ENCODE measurements at places on chromosomes 12 and 14.

DNA sequence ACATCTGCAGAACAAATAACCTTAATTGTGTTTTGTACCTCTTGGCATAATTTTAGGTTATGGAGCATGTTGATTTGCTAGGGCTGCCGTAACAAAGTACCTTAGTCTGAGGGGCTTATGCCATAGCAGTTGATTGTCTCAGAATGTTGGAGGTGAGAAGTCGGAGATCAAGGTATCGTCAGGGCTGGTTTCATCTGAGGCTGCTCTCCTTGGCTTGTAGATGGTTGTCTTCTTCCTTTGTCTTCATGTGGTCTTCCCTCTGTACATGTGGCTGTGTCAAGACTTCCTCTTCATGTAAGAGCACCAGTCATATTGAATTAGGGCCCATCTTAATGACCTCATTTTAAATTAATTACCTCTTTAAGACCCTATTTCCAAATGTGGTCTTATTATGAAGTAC, 64.4 kb upstream of the PTHLH start:
- no peak for DNase-seq

DNA sequence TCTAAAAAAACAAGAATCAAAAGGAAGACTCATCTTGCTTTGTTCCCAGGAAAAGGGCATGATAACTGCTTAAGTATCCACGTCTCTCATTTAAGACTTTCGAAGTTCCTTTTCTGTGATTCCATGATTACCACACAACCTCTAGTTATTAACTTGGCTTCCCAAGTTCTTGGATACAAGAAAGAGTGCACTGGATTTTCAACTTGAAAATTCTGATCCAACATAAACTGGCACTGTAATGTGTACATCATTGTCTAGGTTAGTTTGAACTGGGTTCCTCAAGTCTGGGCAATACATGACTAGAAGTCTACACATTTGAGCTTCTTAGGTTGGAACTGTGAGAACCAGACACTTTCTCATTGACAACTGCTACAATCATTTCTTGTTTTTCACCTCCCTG, 1.6 kb downstream of the KLHL28 start:
- DNase-seq: no peak

GRCh38 chr12:109154451-109155438, 38.4 kb downstream of the ACACB start:
- peak; percentile 76 for DNase-seq

DNA sequence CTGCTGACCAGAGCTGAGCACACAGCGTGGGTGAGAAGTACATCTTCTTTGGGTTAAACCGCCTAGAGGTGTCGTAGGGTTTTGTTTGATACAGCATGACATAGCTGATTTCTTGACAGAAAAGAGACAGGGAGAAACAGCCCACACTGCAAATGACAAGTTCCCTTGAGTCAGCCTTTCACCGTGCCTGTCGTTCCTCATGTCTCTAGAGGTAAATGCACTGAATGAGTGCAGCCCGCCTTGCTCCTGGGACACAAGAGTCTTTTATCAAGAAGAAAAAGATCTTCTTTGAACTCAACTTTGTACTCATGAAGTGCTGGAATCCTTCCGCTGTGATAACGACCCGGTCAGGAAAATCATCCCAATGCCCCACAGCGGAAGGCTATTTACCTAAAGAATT, 77.6 kb downstream of the TMEM132D start:
- no peak for DNase-seq

- DNase-seq: no peak
Observed at GRCh38 chr14:99309220-99309766, 37.3 kb upstream of the BCL11B start.

- no peak for DNase-seq
Observed at GRCh38 chr12:51021694-51022093, 4.5 kb downstream of the SLC11A2 start.

DNA sequence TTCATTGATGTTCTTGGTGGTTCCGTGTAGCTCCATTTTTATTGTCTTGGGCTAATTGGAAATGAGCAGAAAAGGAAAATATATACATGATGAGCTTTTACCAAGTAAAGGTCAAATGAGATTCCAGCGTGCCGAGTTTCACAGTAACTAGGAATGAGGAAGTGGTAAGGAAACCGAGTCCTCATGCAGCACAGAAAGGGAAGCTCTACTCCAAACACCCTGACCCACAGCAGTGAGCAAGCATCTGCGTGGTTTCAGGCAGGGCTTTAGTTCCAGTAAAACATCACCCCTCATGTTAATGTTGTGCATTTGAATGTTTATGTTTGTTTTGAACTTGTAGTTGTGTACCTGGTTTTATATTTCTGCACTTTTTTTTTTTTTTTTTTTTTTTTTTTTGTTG, 208.0 kb downstream of the SLC41A2 start:
- DNase-seq: peak; percentile 60

- DNase-seq: no peak
Observed at GRCh38 chr12:64125913-64126312, 96.2 kb downstream of the KICS2 start.

DNA sequence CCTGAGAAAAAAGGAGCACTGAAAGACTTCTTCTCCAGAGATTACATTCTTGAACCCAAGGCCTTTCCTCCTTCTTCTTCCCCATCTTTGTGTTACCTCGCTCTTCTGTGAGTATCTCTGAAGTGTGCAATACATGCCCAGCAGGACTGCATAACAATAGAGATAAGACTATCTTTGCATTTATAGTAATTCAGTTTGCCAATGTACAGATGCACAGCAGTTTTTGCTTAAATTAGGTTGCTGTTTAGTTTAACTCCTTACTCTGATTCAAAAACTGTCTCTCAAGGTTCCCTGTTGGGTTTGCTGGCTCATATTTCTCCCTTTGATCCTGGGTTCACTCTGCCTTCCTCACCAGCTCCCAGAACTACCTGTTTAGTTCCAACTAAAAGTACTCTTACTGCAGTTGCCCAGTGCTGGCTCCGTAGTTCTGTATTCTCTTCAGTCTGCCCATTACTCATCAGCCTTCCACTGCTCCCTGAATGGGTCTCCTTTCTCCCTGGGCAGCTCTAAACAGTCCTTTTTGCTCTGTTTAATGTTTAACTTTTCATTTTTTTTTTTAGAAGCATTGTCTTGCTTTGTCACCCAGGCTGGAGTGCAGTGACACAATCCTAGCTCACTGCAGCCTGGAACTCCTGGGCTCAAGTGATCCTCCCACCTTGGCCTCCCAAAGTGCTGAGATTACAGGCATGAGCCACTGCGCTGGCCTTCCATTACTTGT, 180.6 kb upstream of the CAND1 start:
- DNase-seq: no peak

DNA sequence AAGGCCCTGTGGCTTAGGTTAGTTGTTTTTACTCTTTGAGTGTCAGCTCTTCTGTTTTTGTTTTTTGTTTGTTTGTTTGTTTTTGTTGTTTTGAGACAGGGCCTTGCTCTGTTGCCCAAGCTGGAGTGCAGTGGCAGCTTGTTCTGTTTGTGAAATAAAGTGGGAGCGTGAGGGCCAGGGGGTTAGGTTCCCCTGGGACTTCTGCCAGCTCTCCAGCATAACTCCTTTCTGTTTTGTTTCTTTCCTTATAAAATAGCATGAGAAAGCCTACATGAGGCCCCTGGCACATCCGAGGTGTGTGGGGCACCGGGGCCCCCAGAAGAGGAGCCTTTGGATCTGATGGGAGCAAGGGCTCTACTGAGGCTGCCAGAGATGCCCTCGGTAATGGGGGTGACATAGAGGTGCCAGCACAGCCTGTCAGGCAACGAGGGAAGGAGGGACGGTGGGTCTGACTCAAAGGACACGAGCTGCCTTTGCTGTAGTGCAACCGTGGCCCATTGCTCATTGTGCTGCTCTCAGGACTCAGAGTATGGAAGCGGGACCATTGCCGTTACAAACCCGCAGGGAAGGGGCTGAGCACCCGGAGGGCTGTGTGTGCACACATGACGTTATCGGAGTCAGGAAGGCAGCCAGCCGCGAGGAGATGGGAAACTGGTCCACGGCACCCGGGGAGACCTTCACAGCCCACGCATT, 9.1 kb upstream of the SERPINA11 start:
- no peak for DNase-seq

DNA sequence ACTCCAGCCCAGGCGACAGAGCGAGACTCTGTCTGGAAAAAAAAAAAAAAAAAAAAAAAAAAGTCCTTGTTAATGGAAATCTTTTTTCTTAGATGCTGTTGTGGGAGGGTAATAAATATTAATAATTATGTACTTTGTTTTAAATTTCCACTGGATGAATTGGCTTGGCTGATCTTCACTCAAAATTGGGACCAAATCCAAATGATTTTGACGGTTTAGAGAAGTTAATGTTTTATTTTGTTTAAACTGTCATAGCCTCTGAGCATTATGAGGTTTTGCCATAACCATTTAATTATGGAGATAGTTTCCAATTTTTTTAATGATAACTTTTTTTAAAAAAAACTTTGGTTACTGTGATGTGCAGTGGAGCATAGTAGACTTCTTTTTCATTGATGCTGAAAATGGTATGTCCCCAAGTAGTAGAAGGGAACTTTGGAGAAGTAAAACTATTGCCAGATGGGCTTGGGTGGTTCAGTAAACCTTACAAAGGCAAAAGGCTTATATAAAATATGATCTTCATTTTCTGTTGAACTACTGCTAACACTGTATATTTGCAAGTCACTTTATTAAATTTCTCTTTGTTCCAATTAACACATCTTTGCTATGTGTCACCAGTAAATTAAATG, 3.9 kb upstream of the PMCH start:
- DNase-seq: no peak

- no peak for DNase-seq
Observed at GRCh38 chr12:68871396-68871795, 61.6 kb downstream of the CPM start.

GRCh38 chr12:16348435-16349130, 1.1 kb downstream of the MGST1 start:
- DNase-seq: no peak

GRCh38 chr12:94380507-94380906, 79.2 kb downstream of the CEP83 start:
- DNase-seq: no peak

- no peak for DNase-seq
Observed at GRCh38 chr12:6307529-6307928, 3.0 kb upstream of the PLEKHG6 start.

- no peak for DNase-seq
Observed at GRCh38 chr12:64746663-64747062, 12.5 kb downstream of the GNS start.

DNA sequence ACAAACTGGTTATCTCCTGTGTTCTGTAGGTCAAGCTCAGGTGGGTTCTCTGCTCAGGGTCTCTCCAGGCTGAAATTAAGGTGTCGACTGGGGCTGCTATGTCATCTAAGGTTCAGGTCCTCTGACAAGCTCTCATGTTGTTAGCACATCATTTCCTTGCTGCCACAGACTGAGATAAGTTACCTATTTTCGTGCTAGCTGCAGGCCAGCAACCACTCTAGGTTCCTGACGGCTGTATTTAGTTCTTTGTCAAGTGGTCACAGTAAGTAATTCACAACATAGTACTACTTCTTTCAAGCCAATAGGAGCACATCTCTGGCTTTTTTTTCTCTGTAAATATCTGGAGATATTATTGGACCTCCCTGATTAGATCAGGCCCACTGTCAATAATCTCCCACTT, 169.3 kb upstream of the CAND1 start:
- no peak for DNase-seq

DNA sequence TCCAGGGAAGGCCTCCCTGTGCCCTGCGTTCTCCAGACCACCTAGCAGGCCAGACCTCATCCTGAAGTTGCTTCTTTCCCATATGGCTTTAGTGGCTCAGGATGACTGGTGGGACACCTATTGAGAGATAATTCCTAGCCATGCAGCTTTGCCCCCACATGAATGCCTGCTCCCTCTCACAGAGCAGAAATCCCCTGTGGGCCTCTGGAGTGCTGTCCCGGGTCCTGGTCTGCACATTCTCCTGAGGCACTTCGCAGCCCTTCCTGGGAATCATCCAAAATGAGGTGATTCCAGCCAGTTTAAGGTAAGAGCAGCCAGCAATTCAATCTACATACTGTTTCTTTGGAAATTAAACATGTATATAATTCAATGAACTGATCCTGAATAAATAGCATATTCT, 135.9 kb downstream of the GPR65 start:
- DNase-seq: no peak

DNA sequence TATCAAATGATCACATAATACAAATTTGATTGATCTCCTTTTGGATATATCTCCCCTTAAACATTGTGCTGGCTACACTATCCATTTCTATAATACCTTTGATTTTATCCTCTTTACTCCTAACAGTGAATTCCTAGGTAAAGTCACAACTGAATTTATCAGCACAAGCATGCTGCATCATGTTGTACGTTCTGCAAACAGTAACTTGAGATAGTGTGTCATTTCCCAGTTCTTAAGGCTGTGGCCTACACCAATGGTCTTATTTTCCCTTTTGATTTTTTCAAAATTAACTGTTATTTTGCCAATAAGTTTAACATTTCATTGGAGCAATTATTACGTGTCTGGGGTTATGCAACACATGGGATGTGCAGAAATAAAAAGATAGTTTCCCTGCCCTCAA, 24.8 kb downstream of the PRKCH start:
- no peak for DNase-seq

DNA sequence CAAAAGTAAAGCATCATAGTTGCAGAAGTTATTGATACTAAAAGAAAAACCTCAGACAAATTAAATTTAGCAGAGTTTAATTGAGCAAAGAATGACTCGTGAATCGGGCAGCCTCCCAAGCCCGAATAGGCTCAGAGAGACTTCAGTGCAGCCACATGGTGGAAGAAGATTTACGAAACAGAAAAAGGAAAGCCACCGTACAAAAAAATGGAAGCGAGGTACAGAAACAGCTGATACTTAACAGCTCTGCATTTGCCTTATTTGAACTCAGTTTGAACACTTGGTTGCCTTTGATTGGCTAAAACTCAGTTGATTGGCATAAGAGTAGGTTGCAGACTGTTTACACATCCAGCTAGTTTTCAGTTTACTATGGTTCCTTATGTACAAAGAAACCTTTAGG, 12.9 kb downstream of the TTC9 start:
- DNase-seq: no peak

GRCh38 chr12:82600379-82600778, 86.3 kb upstream of the TMTC2 start:
- no peak for DNase-seq

DNA sequence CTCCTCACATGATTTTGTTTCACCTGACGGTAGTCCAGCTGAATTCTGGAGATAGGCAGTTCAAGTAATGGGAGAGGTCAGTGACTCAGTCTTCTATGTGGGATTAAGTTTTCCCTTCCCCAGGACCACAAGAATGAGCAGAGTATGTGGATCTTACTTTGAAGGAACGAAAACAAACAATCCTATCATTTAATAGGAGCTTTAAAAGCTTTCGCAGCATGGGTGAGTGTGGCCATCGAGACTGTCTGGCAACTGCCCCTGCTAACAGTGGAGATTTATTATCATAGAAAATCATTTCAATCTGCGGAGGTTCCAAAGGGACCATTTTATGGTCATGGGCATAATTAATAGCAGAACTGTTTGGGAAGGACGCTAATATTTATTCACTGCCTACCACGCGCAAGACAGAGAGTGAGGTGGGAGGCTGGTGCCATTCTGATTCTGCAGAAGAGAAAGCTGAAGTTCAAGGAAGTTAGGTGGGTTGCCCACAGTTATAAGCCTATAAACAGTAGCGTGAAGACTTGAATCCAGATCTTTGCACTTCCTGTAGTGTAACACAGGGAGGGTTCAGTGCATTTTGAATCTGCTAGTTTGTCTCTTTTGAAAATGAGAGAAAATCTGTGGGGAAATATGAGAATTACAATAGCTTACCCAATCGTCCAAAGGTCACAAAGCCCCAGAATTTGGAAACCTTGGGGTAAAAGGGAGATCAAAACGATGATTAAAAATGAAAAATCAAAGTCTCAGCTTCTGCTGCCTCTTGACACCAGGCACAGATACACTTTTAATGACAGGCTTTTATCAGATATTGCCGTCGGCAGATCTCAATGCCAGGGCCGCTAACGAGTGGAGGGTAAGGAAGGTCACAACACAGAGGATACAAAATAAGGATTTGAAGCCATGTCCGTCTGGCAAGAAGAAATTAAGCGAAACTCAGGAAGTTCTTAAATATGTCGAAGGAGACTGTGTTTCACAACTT, 209.6 kb downstream of the CRADD start:
- no peak for DNase-seq
